ENCODE measurements at places on chromosomes 1 and 21. TPM values are rescaled to one million over a fixed set of nuclear protein-coding genes. Genes with fewer than 3 reads are reported as not detected.

The IQGAP3 gene
- total RNA-seq, result not detected

The BEND5 gene
- 3.4 TPM for total RNA-seq

The OLFML2B gene
- total RNA-seq, result 79.7 TPM

The BTBD19 gene
- 15.1 TPM for total RNA-seq

The RGS21 gene
- not detected for total RNA-seq

The S100A12 gene
- not detected for total RNA-seq

The RGS5 gene
- total RNA-seq, result 732 TPM

The KLF17 gene
- total RNA-seq, result not detected

The MYOCOS gene
- not detected for total RNA-seq

The CD48 gene
- total RNA-seq, result not detected

DNA sequence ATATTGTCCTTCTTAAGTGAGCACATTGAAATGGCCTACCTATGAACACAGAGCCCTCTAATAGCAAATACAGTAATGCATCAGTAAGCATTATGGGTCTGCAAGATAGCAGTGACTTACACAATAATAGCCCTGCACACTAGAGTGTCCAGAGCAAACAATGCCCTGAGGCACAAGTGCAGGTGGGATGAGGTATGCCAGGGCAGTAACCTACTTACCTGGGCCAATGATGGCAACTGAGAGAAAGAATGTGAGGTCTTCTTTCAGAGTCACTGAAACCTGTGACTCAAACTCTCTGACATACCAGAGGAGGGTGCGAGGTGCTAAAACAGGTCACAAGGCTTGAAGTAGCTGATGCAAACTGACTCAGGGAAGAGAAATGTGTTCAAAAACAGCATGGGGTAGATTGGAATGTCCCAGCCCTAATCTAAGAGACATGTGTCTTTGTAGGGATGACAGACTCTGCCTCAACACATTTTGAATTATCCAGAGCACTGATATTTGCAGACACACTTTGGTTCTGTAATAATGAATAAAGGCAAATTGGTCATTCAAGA lies 168.5 kb upstream of the RUNX1 start:
- H3K27me3 ChIP-seq, result no peaks in the 10 kb centered on the region
- no peaks in the 10 kb centered on the region for H3K4me1 ChIP-seq
- H3K4me3 ChIP-seq, result no peak overlapping the region

DNA sequence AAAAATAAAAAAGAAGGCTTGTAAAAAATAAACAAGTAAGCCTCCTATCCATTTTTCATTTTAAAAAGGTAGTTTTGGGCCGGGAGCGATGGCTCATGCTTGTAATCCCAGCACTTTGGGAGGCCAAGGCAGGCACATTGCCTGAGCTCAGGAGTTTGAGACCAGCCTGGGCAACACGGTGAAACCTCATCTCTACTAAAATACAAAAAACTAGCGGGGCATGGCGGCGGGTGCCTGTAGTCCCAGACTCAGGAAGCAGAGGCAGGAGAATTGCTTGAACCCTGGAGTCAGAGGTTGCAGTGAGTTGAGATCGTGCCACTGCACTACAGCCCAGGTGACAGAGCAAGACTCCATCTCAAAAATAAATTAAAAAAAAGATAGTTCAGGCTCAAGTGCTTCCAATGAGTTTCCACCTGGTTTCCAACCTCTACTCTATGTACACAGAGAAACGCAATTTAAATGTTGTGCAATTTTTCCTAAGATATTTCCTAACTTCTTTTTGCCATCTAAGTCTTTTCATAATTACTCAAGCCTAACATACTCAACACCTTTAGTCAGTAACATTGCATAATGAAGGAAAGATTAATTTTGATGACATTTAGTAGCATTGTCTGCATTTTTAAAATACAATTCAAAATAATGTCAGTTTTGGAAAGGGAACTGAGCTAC lies 106.3 kb downstream of the KCNT2 start:
- H3K4me3 ChIP-seq, result no peak overlapping the region
- no peaks in the 10 kb centered on the region for H3K27me3 ChIP-seq
- H3K36me3 ChIP-seq, result no peaks in the 10 kb centered on the region
- H3K27ac ChIP-seq, result no peak overlapping the region
- no peaks in the 10 kb centered on the region for H3K4me1 ChIP-seq
- no peak for DNase-seq

GRCh38 chr1:46295306-46295705 lies 8.1 kb downstream of the LRRC41 start:
- no peak overlapping the region for H3K4me3 ChIP-seq
- H3K27me3 ChIP-seq, result no peaks in the 10 kb centered on the region
- H3K4me1 ChIP-seq, result no peaks in the 10 kb centered on the region

DNA sequence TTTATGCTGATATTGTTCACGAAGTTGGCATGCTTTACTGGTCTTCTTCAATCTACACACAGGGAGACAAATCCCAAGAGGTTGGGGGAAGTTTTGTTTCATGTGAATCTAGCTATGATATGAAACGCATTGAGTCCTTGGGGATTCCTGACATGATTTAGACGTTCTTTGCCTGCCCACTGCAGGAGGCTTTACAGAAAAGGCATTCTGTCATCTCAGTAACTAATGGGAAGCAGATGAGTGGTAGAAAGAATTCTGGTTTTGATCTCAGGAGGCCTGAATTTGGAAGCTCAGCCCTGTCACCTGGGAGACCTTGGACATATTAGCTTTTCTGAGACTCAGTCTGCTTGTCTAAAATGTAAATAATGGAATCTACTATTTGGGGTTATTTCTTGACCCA lies 383.0 kb upstream of the NFIA start:
- H3K4me1 ChIP-seq, result no peaks in the 10 kb centered on the region
- H3K27ac ChIP-seq, result no peak overlapping the region
- H3K4me3 ChIP-seq, result no peak overlapping the region
- no peak for DNase-seq

- no peak for DNase-seq
- no peak overlapping the region for H3K4me3 ChIP-seq
- H3K4me1 ChIP-seq, result no peaks in the 10 kb centered on the region
- no peaks in the 10 kb centered on the region for H3K36me3 ChIP-seq
- H3K27me3 ChIP-seq, result no peaks in the 10 kb centered on the region
Measured at GRCh38 chr1:199667089-199667488, 360.4 kb upstream of the NR5A2 start.

GRCh38 chr1:113681596-113682337 lies 77.5 kb downstream of the PHTF1 start:
- no peaks in the 10 kb centered on the region for H3K27me3 ChIP-seq
- no peaks in the 10 kb centered on the region for H3K36me3 ChIP-seq
- H3K27ac ChIP-seq, result no peak overlapping the region
- peaks cover 10% of the 10 kb centered on the region for H3K4me1 ChIP-seq

GRCh38 chr1:41446851-41447610 lies 37.5 kb downstream of the EDN2 start:
- H3K4me3 ChIP-seq, result no peak overlapping the region
- DNase-seq, result no peak
- H3K4me1 ChIP-seq, result peaks cover 5% of the 10 kb centered on the region
- H3K27me3 ChIP-seq, result no peaks in the 10 kb centered on the region
- no peaks in the 10 kb centered on the region for H3K36me3 ChIP-seq
- no peak overlapping the region for H3K27ac ChIP-seq

DNA sequence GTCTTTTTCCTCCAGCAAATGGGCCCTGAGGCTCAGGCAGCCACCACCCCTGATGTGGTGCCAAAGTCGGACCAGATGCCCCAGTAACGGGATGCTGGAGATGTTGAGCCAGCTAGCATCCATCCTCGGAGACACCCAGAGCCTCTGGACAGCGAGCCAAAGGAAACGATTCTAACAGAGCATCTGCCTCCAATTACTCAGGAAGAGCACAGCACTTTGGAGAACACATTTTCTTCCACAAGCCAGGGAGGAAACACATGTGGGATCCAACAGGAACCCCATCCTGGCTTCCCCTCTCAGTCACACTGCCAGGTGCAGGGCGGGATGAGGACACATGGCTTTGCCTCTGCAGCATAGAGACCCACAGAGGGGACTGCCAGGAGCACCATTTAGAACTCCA lies 44.9 kb downstream of the C1orf198 start:
- H3K4me1 ChIP-seq, result peaks cover 24% of the 10 kb centered on the region
- H3K27me3 ChIP-seq, result no peaks in the 10 kb centered on the region
- no peak overlapping the region for H3K4me3 ChIP-seq
- no peak for DNase-seq

GRCh38 chr1:91526496-91526895 lies 25.8 kb downstream of the CDC7 start:
- H3K27ac ChIP-seq, result no peak overlapping the region
- H3K4me1 ChIP-seq, result no peaks in the 10 kb centered on the region
- no peak for DNase-seq
- no peaks in the 10 kb centered on the region for H3K36me3 ChIP-seq

DNA sequence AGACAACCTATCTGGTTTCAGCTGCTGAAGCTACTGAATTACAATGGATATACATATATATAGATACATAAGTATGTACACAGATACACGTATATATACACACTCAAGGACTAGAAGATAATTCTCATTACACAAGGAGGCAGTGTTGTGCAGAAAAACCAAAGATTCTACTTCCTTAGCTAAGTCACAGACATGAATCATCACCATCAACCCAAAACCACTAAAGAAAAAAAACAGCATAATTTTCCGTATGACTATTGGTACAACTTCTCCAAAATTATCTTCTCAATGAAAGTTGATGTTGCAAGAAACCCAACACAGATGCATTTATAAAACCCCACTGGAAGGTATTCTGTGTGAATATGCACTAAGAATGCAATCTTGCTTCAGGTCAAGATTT lies 36.8 kb upstream of the RPF1 start:
- no peaks in the 10 kb centered on the region for H3K27me3 ChIP-seq
- no peaks in the 10 kb centered on the region for H3K36me3 ChIP-seq
- H3K4me1 ChIP-seq, result no peaks in the 10 kb centered on the region

DNA sequence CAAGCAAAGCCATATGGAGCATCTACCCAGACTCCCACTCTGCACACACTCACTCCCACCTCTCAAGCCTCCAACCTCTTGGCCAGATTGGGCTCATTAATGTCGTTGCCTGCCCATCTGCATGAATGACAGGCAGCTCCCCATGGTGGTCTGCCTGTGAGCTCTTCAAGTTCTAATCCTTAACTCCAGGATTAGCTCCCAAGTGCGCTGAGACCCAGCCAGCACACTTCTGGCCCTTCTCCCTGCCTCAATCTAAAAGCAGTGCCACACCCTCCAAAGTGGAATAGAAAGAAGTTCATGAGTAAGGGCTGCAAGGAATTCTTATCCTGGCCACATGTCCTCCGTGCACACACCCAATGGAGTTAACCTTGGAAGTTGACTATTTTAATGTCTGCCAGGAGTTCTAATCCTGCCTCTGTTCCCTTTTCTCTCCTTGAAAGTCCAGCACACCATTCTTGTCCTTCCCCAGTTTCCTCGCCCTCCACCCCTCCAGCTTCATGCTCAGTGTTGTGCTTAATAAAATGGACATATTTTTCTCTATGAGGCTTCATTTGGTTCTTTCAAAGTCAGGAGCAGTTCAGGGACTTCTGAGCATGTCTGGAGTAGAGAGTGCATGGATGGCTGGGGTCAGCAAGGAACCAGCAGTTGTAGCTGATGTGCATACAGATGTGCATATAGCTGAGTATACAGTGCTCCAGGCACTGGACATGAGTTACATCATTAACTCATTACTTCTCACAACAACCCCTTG lies 30.1 kb downstream of the CAMK1G start:
- H3K4me3 ChIP-seq, result no peak overlapping the region
- H3K27ac ChIP-seq, result no peak overlapping the region
- H3K4me1 ChIP-seq, result no peaks in the 10 kb centered on the region
- H3K27me3 ChIP-seq, result no peaks in the 10 kb centered on the region

GRCh38 chr1:56533197-56533596 lies 46.2 kb downstream of the PLPP3 start:
- no peaks in the 10 kb centered on the region for H3K36me3 ChIP-seq
- peaks cover 10% of the 10 kb centered on the region for H3K4me1 ChIP-seq
- H3K4me3 ChIP-seq, result no peak overlapping the region
- no peak overlapping the region for H3K27ac ChIP-seq

DNA sequence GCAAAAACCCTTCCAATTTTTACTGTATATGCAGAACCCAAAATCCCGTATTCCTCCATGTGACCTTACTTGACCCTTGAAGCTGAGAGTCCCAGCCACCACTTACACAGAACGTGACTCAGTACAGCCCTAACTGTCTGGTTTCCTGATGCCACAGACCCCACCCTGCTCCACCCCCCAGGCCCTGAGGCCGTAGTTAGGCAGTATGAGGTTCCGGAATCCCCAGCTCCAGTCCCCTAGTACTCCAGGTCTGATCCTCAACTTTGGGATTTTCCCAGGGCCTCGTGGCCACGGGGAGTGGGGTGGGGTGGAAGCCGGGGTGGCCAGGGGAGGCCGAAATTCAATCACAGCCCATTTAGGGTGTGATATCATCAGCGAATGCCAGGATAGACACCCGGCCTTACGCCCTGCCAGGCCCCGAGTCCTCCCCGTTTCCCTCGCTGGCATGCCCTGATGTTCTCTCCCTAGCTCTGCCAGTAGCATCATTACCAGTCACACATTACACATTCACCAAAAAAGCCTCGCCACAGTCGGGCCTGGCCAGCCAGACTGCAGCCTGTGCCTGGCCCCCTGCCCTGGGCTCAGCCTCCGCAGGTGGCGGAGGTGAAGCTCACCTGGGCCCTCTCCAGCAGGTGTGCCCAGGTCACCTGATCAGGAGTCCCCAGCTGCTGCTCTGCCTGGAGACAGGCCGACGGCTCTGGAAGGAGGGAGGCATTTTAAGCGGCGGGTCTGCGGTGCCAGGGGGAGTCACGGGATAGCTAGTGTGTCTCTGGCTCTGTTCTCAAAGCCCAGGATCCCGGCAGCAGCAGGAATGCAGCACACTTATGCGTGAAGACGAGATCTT lies 70.8 kb downstream of the SCCPDH start:
- no peak overlapping the region for H3K4me3 ChIP-seq
- no peaks in the 10 kb centered on the region for H3K4me1 ChIP-seq

- H3K36me3 ChIP-seq, result no peaks in the 10 kb centered on the region
- peak overlapping the region; percentile 69 for H3K4me3 ChIP-seq
- H3K27ac ChIP-seq, result peak overlapping the region; percentile 92
- H3K4me1 ChIP-seq, result no peaks in the 10 kb centered on the region
Measured at GRCh38 chr1:65065524-65066418, 82.2 kb upstream of the AK4 start.
